ENCODE measurements at places on chromosomes 3 and 15.
A peak's percentile ranks its signal among the peaks of the same experiment; 100 is the strongest.

GRCh38 chr3:195007151-195007550 lies 263.8 kb downstream of the XXYLT1 start:
- DNase-seq = no peak

- DNase-seq = no peak
Measured at GRCh38 chr3:155102329-155102728, 22.2 kb downstream of the MME start.

- no peak for DNase-seq
Measured at GRCh38 chr3:12062605-12063004, 58.4 kb downstream of the SYN2 start.

DNA sequence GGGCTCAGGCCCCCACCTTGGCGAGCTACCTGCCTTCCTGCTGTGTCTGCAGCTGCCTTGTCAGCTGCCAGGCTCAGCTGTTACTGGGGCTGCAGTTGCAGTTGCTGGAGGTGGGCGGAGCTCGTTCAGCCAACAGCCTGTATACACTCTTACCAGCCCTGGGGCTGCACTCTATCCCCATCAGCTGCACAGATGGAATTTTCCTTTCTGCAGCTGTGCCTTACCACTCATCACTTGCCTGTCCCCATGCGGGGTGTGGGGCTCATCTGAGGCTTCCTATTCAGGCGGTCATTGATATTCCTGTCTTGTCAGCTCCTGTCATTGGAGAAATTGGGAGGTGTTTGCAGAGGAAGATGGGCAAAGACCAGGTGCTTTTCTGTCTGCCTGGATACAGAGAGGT lies 9.1 kb upstream of the SYN2 start:
- DNase-seq = no peak

- no peak for DNase-seq
Measured at GRCh38 chr3:145900056-145900829, 260.7 kb downstream of the PLOD2 start.

DNA sequence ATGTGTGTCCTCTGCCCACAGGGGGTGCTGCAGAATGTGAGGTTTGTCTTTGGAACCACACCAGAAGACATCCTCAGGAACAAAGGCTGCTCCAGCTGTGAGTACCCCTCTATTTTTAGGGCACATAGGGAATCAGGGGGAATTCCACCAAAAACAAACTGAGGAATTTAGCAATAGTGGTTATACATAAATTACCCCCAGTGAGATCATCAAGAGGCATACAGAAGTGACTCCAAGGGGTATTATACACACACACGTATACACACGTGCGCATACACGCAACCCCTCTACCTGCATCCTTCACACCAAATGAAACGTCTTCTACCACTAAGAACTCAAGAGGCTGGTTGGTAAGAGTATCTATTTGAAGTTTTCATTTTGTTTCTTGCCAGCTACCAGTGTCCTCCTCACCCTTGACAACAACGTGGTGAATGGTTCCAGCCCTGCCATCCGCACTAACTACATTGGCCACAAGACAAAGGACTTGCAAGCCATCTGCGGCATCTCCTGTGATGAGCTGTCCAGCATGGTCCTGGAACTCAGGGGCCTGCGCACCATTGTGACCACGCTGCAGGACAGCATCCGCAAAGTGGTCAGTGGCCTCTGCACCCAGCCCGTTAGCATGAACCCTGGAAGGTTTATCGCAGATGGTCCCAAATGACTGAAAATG lies 2.9 kb downstream of the THBS1 start:
- DNase-seq = peak; percentile 45

All from SK-MEL-5 (cell line).